ENCODE measurements at places on chromosomes 11 and 22.

DNA sequence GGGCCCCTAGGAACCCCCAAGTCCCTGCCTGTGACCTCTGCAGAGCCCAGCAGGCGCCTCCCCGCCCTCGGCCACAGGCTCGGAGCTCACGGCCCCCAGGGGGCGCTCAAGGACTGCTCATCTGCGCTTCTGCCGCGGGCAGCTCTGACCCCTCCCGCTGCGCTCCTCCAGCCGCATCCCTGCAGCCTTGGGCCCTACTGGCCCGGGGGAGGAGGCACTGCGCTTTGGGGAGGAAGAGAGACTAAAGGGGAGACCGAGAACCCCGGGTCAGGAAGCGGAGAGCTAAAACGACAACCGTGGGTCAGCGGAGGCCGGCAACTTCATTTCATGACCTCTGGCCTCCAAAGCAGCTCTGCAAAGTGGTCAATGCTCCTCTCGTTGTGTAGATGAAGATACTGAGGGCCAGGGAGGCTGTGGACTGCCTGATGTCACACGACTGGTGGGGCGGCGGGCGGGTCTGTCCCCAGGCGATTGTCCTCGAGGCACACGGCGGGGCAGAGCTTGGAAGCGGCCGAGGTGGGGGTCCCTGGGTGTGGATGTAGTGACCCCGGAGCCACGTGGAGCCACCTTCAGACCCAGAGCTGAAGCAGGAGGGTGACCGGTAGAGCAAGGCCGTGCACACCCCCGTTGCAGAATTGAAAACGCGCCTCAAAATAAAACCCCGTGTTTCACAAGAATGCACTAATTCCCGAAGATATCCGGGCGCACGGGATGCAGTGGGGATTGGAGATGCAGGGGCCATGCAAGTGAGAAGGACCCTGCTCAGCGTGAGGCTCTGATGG lies 2.7 kb upstream of the KRTAP5-6 start:
- peak; percentile 97 for DNase-seq

DNA sequence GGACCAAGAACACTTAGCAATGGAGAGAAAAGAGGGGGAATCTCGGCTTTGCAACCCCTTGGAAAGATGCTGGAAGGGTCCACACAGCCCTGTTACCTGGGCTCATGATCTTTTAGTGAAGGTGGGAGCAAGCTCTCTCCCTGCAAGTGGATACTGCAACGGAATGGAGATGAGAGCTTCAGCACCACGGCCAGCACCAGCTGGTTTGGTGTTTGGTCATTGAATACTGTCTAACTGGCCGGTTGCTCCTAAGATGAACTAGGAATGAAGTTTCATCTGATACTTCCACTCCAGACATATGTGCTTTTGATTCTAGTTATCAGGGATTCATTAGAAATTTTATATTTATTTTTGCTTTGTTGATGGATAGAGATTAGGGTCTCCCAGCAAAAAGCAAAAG lies 16.3 kb downstream of the HTR3A start:
- DNase-seq, result no peak

DNA sequence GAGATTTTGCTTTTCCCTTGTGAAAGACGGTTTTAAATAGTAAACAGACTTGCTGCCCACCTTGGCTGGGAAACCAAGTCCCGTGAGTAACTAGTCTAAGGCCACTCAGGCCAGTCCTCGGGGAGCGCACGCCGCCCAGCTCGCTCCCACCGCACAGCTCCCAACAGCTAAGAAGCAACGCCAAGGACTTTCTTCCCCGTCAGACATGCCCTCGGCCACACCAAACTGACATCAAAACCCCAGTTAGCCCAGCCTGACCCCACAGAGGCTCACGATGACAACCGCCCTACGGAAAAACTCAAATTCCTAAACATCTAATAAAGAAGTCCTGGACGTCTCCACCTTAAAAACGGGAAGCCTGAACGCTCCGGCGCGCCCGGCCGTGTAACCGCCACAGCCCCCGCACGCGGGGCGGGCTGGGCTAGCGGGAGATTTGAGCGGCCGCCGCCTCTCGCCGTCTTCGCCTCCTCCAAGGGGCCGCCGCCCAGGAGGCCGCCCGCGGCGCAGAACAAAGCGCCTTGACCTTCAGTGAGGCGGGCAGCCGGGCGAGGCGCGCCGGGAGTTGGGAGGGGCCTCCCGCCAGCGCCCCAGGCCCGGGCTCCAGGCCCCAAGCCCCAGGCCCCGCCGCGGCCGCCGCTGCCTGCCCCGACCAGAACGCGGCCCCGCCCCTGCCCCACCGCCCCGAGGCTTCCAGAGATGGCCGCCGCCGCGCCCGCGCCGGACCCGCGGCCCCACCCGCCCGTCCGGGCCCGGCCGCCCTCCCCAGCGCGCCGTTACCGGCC lies 486 bp downstream of the NAP1L4 start:
- peak; percentile 89 for DNase-seq

DNA sequence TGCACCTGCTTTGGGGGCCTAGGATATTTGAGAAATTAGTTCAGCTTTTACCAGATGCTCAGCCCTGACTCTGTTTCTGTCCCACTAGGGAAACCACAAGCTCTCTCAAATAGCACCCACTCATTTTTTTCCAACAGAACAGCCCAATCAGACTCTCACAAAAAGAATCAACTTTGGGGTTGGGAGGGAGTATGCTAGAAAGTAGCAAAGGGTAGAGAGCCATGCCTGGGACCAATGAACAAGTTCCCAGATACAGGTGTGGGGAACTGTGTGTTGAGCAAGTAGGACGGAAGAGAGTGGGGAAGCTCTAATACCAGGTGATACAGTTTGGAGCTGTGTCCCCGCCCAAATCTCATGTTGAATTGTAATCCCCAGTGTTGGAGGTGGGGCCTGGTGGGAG lies 41.1 kb downstream of the TRIM66 start:
- DNase-seq, result no peak

GRCh38 chr11:68792400-68792966 lies 41.2 kb upstream of the TESMIN start:
- no peak for DNase-seq

DNA sequence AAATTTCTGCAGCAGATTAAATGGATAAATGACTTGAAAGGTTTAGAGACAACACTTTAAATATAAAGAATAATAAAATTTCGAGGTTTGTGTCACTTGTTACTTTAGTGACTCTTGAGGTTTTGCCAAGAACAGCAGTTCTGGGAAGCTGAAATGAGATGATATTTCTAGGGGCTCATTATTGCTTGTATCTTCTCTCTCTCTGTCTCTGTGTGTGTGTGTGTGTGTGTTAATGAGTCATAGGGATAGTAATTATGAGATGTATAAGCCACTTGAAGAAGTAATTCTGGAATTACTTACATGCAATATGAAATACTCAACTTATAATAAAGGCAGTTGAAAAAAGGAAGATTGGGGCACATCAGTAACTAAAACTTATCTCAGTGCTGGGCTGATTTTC lies 9.6 kb upstream of the OR10G7 start:
- no peak for DNase-seq

- DNase-seq, result no peak
Observed at GRCh38 chr11:116199182-116199581, 573.6 kb downstream of the BUD13 start.

DNA sequence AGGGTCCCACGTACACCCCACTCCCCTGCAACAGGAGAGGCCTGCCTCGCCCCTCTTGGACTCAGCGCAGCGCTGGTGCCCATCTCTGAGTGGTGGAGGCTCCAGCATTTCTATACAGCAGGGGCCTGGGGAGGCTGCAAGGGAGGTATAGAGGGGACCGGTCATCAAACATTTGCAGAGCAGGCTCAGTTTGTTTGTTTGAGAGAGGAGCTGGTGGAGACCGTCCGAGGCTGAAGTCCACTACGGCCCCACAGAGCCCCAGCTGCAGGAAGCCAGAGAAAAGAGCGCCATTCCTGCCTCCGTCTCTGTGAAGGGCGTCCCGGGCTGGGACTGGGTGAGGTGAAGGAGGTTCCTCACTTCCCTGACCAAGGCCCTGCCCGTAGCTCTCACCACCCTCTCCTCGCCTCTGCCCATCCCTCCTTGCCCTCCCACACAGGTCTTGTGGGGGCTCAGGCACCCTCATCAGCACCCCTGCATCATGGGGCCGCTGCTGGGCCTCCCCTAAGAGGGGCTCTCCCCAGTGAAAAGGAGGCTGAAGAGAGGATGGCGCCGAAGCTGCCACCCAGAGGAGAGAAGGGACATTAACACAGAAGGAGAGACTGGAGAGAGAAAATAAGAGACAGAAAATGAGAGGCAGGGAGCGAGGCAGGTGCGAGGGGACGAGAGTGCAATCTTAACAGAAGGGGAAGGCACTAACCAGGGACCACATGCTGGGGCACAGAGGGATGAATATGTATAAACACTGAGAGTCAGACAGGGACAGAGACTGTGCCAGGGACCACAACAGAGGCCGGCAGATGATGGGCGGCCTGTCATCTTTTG lies 24.5 kb downstream of the RPUSD4 start:
- no peak for DNase-seq

- DNase-seq, result peak; percentile 7
Observed at GRCh38 chr11:13868710-13869397, 93.7 kb upstream of the SPON1 start.

All from suppressor macrophage treated with lipopolysaccharide for 1 hour (primary cell).